ENCODE measurements at places on chromosomes 4 and X.

- no peak for DNase-seq
Measured at GRCh38 chr4:69640289-69640688, 847 bp upstream of the UGT2A2 start.

GRCh38 chrX:153707406-153707805 lies 16.8 kb downstream of the BCAP31 start:
- DNase-seq, result no peak

DNA sequence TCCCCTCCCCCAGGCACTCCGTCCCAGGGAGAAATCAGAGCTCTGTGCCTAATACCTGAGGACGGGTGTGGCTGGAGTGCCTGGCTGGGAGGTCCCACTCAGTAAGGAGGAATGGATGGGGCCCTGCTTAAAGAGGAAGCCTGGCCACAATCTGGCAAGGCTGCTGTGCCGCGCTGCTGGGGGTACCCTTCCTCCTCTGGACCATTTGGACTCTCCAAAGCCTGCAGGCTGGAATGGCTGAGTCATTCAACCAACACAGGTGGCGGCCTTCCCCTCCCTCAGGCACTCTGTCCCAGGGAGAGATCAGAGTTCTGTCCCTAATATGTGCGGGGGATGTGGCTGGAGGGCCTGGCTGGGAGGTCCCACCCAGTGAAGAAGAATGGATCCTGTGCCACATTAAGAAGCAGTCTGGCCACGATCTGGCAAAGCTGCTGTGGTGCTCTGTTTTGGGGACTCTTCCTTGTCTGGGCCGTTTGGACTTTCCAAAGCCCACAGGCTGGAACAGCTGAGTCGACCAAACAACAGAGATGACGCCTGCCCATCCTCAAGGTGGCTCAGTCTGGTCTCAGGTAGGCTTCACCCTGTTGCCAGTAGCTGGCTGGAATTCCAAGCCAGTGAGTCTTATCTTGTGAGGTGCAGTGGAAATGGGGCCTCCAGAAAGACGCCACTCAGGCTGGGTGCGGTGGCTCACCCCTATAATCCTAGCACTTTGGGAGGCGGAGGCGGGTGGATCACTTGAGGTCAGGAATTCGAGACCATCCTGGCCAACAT lies 127.3 kb upstream of the HUWE1 start:
- DNase-seq, result no peak

DNA sequence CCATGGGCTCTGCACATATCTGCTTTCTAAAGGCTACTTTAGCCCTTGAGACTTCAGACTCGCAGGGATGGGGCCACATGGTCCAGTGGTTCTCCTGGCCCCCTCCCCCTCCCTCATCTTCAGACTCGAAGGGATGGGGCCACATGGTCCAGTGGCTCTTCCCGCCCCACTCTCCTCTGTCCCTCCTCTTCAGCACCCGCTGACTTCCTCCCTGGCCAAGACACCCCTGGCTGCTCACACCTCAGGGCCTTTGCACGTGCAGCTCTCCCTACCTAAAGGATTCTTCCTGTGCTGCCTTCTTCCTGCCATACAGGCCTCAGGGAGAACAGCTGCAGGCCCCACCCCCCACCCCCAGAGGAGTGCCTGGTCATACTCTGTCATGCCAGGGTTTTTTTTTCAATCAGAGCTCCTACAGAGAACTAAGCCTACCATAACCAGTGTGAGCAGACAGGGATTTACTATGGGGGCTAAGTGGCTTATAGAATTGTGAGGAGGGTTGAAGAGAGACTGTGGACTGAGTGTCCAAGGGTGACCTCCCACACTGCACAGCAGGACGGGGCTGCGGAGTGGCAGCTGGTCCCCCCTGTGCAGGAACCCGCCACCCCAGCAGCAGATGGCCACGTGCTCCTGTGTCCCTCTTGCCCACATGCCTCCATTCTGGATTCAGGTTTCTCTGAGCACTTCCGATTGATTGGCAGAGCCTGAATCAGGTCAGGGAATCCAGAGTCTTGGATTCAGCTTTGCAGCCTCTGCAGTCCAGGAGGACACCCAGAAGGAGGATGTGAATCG lies 6.1 kb upstream of the SPON2 start:
- no peak for DNase-seq

DNA sequence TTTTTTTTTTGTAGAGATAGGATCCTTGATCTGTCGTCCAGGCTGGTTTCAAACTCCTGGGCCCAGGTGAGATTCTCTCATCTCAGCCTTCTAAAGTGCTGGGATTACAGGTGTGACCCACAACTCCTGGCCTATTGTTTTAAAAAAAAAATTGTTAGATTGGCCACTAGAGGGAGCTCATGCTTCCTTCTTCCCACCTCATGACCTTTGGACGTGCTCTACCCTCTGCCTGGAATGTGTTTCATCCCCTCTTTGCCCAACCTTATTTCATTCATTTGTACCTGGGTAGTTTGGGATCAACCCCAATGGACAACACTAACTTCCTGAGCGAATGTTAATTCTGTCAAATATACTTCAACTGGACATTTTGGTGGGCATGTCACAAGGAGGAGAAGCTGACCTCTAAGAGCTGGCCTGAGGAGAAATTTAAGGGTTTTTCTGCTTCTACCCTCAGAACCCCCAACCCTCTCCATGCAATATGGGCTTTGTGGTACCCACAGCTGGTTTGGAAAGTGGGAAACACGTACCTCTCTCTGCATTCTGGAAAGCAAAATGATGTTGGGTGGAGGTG lies 6.4 kb downstream of the PPEF2 start:
- DNase-seq, result no peak

DNA sequence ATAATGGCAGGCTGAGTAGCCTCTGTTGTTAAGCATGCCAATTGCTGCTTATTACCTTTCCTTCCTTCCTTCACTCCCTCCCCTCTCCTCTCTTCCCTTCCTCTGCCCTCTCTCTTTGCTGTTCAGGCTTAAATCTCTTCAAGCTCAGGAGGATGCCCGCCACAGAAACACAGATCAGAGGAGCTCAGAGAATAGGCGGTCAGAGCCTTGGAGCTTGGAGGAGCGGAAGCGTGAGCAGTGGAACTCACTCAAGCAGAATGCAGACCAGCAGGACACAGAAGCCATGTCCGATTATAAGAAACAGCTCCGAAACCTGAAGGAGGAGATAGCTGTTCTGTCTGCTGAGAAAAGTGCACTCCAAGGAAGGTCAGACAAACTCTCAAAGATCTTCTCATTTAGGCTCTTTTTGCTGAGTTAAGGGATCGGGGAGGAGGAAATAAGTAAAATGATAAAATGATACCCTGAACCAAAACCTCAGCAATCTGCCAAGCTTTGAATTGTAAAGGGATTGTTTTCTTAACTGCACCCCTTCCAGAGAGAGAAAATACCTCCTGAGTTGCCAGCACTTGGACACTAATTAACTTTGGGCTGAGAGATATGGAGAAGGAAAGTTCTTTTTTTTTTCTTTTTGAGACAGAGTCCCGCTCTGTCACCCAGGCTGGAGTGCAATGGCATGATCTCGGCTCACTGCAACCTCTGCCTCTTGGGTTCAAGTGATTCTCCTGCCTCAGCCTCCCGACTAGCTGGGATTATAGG lies 20.9 kb downstream of the SPATA18 start:
- no peak for DNase-seq

DNA sequence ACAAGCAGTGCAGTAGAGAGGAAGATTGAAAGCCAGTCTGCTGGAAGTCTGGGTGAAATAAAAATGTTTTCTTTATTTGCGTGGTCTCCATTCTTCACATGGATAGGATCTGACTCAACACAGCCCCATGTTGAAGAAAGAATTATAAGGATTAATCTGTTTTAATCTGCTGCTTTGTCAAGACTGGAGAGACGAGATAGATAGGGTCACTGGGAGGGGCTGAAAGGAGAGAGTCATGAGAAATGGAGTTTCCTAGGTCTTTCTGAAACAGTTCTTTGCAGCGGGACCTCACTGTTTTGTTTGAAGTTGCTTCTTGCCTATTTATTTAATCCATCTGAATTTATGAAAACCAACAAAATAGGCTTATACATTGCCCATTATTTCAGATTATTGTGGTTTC lies 32.4 kb upstream of the RHOH start:
- DNase-seq, result no peak

GRCh38 chrX:41684138-41684537 lies 4.6 kb upstream of the GPR34 start:
- no peak for DNase-seq

Data from fibroblast of skin of left quadriceps (primary cell).